ENCODE measurements at places on chromosomes 2 and 18. TPM values are rescaled to one million over a fixed set of nuclear protein-coding genes. Genes with fewer than 3 reads are reported as not detected.

The EML6 gene
- total RNA-seq: 3.9 TPM

The EMX1 gene
- not detected for total RNA-seq

The GAL3ST2 gene
- not detected for total RNA-seq

The TNFAIP6 gene
- total RNA-seq: 34.1 TPM

The NCKAP5 gene
- 14.4 TPM for total RNA-seq

The STON1 gene
- total RNA-seq: 68.0 TPM

The FOXD4L1 gene
- total RNA-seq: not detected

The TEKT4 gene
- total RNA-seq: not detected

The TBC1D8 gene
- total RNA-seq: 19.0 TPM

The DSC2 gene
- total RNA-seq: 7.1 TPM

The SCN3A gene
- total RNA-seq: 6.1 TPM

The LYPD1 gene
- total RNA-seq: 0.79 TPM

The RNF152 gene
- total RNA-seq: 44.4 TPM

The PFN4 gene
- 1.4 TPM for total RNA-seq

The TM4SF20 gene
- not detected for total RNA-seq
